ENCODE measurements at places on chromosomes 7 and 10.

DNA sequence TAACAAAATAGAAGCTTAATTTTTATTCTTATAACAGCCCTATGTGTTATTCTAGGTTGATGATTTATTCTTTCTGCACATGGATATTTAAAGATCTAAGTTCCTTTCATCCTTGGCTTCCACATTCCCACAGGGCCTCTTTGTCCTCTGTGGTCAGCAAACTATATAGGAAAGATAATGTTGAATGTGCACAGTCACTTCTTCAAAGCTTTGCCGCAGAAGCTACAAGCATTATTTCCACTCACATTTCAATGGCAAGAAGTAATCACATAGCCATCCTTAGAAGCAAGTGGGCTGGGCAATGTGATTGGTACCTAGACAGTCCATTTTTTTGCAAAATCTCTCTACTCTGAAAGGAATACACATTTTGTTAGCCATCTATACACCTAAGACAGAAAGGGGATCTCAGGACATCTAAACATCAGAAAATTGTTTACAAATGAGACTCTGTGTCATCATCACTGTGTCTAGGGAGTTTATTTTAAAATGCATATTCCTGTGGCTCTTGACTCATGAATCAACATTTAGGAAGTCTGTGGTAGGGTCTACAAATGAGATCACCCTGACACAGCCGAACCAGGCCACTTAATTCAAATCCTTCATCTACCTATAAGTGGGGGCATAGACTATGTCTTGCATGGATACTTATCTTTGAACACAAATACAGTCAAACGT is 1060.5 kb downstream of the XPNPEP1 start:
- no peak for DNase-seq

- DNase-seq = no peak
Measured at GRCh38 chr10:71585564-71586290, 133.9 kb downstream of the C10orf105 start.

DNA sequence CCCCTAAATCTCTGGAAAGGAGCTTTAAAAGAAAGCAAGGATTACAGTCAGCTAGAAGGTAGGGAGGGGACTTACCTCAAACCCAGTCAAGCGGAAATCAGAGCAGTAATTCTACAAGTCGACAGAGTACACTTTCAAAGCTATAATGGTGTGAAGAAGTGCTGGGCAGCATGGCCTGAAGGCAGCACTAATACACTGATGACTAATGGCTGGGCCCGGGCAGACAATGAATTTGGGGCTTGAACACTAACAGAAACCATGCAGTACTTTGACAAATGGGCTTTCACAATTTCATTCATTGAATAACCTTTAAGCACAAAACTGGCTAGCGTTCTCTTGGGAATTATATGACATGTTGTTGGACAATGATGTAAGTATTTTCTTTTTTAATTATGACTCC is 4.7 kb downstream of the GLI3 start:
- no peak for DNase-seq

DNA sequence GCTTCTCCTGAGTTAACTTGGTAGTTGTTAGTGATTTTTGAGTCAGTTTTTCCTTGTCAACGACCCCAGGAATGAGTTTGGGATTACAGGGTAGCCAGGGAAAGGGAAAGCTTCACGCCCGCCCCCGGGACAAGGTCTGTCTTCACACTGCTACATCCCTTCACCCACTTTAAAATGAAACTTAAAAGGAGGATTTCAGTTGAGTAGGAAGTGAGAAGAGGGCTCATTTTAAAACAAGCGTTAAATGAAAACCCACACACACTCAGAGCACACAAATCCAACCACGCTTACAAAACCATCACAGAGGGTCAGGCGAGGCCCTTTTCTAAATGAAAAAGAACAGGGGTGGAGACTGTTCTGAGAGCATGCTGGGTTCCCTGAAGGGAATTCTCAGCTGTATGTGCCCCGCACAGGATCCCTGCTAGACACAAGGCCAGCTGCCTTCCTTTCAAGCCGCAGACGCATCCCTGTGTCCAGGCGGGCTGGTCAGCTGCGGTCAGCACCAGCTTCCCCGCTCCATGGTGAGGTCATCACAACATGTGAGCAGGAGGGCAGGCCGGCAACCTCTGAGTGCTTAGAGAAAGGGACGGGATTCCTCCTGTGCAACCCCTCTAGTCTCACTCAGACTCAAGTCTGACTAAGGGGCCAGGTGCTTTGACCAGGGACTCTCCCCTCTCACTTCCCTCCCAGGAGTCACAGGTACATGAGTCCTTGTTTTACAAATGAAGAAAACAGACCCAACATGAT is 111.8 kb downstream of the EGFR start:
- no peak for DNase-seq

DNA sequence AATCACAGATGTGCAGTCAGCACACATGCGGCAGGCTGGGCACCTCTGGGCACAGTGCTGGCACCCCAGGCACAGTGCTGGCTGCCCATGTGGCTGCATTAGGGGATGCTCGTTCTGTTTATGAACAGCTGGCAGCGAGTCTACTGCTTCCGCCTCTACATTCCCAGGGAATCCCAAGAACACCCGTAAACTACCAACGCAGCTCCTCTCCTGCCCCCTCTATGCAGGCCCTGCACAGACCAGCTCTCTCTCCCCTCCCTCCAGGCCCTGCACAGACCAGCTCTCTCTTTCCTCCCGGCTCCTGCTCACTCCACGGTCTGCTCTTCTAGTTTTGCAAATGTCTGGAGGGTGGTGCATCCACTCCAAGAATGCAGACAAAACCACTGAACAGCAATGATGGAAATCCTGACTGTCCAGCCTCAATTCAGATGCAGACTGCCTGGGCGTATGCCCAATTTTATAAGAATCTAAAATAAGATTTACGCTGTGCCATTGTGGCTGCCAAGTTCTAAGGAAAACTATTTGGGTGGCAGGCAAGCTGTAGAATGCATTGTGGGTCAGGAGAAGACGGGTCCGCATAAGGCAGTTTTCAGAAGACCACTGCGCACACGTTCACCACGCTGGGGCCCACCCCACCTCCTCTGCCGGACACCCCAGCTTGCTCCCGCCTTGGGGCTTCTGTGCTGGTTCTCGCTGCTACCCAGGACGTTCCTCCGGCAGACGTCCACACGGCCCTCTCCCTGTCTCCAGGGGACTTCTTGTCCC is 234.6 kb downstream of the ZMYND11 start:
- no peak for DNase-seq

- peak; percentile 57 for DNase-seq
Measured at GRCh38 chr10:88389456-88389855, 193.7 kb downstream of the RNLS start.

Data from T-helper 1 cell (primary cell).